ENCODE measurements at places on chromosomes 7 and 10.

- no peak for DNase-seq
Observed at GRCh38 chr7:4739528-4739992, 35.9 kb upstream of the AP5Z1 start.

DNA sequence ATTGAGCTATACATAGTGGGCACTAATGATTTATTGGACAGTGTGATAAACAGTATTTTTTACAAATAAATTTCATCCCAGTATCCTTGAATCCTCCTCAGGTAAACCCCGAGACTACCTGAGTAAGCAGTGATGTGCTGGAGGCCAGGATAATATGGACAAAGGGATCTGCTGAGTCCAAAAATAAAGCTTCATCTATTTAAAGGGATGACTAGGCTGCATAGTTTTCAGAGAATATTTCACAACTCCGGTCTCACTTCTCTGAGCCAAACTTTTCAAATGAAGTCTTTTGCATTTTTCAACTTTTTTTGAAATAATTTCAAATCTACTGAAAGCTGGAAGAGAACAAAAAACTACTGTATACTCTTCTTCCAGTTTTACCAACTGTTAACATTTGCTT, 2.5 kb downstream of the ACTR3B start:
- no peak for DNase-seq

DNA sequence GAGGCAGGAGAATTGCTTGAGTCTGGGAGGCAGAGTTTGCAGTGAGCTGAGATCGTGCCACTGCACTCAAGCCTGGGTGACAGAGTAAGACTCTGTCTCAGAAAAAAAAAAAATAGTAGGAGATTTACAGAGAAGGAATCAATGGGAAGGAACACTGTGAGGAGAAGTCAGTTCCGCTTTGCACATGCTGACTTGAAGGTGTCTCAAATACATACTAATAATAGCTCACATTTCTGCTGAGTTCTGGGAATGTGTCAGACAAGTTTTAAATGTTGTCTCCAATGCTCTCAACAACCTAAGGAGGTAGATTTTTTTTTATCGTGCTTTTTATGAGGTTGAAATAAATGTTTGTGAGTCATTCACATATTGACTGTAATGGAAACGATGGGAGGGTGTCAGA, 654.9 kb upstream of the CELF2 start:
- DNase-seq = no peak

- DNase-seq = no peak
Observed at GRCh38 chr7:24723178-24723530, 34.1 kb downstream of the GSDME start.

DNA sequence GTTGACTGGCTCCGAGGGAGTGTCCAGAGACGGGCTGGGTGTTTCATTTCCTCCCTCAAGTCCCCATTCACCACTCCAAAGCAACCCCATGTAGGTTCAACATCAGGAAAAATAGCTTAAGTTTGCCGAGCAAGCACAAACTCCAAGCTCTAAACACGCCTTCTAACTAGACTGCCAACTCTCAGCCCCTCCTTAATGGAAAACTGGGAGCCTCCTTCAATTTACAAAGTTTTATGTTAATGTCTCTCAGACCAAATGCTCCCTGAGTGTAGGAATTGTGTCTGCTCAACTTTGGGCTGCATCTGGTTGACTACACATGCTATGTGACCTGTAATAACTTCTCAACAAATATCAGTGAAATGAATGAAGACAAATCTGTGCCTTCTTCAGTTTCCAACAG, 87.5 kb downstream of the FAM204A start:
- no peak for DNase-seq

DNA sequence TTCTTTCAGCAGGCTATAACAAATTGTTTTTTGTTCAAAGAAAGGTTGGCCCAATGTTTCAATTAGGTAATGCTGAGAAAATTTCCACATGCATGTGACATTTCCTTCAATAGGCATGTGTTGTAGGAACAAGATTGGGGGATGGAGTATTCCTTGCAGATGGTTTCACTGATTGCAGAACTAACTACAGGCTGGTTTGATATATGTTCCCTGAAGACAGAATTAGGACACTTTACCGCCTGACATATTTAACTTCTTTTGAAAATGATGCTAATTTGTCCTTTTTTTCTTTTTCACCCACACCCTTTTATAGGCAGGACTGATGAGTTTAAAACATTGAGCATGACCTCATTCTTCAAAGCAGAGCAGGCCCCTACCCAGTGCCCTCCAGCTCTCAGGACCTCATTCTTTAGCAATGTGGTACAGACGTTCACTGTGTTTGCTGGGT, 163.3 kb downstream of the CPED1 start:
- DNase-seq = no peak

DNA sequence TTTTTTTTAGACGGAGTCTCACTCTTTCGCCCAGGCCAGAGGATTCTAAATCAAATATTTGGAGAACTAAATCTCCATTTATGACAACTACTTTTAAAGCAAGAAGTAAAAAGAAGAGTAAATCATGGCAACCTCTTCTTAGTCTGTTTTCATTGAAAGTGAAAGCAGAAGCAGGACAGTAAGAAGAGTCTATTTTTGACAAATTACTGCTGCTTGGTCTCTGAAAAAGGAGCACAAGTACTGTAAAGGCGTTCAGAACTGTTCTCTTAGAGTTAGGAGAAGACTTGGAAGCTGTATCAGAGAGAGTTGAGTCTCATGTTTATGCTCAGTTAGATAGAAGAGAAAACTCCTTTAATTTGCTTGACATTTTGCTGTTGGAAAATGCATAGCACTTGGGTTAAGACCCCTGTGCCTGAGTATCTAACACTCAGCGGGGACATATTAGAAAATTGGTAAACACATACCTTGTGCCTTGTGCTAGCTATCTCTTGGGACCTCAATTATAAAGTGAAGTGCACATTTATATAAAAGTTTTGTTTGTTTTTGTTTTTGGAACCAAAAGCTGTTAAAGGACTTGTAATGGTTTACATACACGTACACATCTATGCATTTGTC, 433.0 kb downstream of the ANKRD7 start:
- DNase-seq = no peak

DNA sequence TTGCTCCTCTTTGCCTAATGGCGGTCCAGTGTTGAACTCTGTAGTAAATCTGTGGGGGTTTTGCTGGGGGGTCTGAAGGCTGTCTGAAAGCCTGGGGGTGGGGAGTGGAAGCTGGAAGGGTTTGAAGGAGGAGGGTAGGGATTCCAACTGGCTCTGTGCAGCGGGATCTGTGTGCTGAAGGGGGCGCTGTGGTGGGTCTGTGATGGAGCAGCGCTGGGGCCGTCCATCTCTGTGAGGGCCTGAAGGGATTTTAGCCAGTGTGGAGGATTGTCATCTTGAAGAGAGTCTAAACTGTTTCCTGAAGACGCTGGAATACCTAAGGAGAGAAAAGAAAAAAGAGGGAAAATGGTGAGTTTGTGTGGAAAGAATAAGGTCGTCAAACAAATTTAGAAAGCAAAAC, 129.2 kb downstream of the STRA8 start:
- DNase-seq = no peak

DNA sequence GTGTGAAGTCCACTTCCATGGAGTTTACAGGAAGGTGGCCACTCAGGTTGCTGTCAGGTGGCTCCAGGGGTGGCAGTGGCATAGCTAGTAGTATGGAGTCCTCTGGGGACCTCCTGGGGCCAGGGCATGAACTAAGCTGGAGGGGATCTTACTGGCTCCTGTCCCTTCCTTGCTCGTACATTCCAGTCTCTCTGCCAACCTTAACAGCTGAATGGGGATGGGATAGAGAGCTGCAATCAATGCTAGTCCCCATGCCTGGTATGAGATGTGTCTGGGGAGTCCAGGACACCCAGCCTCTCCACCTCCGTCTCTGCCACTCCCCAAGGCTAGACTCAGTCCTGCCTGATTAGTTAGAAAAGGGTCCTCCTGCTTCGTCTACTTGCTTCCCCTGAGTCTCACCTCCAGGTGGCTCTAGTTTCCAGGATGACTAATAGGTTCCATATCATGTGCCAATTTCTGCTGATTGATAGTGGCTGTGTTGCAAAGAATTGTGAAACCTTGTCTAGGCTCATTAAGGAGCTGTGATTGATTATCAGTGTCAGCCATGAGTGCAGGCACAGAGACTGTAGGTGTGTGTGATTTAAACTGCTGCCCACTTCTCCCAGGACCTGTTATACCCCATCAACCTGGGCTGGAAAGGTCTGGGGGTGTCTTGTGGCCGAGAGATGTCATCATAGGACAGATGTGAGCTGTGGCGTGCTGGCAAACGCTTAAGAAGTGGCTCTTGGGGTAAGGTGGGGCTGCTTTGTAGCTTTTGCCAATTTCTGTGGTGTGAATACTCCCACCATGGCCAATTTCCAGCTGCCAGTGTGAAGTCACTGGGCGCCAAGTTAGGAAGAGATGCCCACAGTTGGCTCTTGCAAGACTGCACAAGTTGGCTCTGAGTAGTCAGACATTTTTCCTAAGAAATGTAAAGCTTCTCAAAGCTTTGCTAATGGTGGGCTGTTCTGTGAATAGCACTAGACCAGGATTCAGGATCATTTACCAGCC, 59.8 kb downstream of the COL13A1 start:
- peak; percentile 56 for DNase-seq
